ENCODE measurements at places on chromosomes 1 and 21.
A peak's percentile ranks its signal among the peaks of the same experiment; 100 is the strongest.

- DNase-seq: no peak
Measured at GRCh38 chr1:192475970-192476369, 99.6 kb upstream of the RGS1 start.

DNA sequence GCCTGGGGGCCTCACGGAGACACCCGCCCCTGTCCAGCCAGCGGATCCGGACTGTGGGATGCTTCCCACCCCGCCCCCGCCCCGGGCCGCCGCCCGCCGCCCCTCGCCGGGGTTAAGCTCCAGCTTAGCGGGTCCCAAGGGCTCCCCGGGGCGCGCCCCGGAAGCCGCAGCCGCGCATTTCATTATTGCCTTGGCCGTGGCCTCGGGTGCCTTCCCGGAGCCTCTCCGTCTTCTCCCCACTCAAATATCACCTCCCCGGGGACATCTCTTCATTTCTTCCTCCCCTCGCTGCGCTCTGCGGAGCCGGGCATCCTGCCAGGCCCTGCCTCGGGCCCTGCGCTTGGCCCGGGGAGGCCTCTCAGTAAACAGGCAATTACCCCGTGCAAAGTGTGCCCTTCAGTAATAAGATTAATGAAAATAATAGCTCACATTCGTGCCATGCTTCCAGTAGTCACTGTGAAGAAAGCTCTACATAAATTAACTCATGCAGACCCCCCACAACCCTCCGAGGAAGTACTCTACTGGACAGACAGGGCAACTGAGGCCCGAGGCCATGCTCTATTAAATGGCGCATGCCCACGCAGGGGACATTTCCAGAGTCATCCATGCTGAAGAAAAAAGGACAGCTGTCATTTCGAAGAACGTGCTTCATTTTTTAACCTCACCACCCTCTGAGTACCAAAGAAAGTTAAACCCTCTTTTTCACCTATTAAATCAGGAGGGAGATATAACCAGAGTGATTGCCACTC is 49.9 kb upstream of the LAPTM5 start:
- no peak for DNase-seq

DNA sequence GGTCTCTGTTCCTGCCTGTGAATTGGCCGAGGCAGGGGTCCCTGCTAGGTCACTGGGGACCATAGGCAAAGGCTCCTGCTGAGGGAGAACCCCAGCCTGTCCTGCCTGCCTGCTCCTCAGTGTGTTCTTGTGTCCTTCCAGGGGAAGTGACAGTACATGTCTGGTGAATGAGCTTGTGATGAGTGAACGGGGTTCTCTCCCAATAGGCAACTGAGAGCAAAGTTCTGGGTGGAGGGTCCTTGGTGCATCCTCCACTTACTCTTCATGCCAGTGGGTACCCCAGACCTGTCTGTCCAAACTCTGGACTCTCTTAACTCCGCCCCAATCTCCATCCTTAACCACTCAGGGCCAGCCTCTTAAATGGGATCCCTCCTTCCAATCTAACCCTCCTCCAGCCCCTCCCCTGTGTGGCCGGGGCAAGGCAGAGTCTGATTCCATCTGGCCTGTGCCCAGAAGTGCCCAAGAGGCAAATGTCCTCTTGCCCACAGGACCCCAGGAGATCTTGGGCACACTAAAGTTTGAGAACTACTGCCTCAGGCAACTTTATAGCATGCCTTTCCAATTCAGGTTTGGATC is 2.0 kb downstream of the XKR8 start:
- DNase-seq: no peak

DNA sequence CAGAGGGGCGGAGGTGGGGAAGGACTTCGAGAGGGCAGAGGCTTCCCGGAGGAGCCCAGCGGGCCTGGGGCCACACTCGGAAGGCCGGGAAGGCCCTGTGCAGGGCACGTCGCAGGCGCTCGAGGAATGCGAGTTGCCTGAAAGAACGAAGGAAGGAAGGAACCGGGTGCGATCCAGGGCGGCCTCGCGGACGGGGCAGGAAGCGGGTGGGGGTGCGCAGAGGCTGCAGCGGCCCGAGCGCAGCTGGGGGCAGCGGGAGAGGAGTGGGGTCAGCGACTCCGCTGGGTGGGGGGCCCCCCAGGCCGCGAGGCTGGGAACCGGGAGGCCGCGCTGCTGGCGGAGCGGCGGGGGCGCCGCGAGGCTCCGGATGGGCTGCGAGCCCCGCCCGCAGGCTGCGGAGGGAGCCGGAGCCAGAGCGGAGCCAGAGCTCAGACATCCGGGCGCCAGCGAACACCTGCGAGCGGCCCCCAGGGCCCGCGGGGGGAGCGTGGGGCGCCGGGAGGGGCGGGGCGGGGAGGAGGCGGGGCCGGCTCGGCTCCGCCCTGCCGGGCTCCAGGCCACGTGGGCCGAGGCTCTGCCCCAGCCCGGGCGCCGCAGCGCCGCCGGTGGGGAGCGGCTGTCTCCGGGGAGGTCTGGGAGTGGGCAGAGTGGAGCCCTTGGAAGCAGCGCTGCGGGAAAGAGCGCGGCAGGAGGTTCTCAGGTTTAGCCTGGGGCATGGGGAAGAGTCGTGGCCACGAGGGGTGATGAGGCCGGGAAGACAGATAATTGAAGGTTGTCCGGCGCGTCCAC is 4.6 kb downstream of the ID3 start:
- peak; percentile 85 for DNase-seq

DNA sequence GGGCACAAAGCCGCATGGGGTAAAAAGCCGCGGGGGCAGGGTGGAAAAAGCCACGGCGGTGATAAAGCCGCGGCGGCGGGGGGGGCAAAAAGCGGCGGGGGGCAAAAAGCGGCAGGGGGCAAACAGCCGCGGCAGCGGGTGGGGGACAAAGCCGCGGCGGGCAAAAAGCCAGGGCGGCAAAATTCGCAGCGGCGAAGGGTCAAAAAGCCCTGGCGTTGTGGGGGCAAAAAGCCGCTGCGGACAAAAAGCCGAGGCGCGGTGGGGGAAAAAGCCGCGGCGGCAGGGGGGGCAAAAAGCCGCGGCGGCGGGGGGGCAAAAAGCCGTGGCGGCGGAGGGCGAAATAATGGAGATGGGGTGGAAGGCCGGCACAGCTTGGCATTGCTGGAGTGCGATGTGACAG is 3902.9 kb downstream of the SRGAP2C start:
- no peak for DNase-seq

- DNase-seq: no peak
Measured at GRCh38 chr1:119340861-119341261, 27.7 kb upstream of the HAO2 start.

DNA sequence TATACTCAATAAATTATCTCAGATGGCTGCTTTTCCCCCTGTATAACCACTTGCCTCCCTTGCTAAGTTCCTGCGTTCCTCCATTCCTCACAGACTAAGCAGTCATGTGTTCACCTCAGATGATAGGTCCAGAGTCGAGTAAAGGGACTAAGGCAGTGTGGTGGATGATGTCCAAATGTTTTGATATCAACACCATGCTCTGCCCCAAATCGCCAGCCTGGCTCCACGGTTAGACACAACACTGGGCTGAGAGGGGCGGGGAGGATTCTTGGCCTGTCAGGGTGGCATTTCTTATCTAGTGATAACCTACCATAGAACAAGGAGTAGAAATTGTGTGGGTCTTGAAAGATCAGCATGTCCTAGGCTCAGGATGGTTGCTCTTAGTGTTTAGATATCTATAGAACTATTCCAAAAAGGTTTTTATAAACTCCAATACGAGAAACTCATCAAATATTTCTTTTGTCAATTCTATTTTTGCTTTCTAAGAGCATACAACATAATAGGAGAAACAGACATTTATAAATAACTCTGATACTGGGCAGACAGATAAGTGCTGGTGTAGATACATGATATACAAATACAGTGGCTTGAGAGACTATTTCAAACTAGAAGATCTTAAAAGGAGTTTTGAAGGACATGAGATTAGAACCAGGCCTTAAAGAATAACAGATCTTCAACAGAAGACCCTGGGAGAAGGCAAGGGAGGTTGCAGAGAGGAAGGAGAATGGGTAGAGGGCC is 21.5 kb downstream of the GJA5 start:
- DNase-seq: no peak

- no peak for DNase-seq
Measured at GRCh38 chr1:107016376-107016978, 40.0 kb upstream of the PRMT6 start.

- DNase-seq: peak; percentile 30
Measured at GRCh38 chr1:155977690-155978324, 540 bp downstream of the ARHGEF2 start.

GRCh38 chr1:43982241-43982640 is 3.2 kb downstream of the B4GALT2 start:
- no peak for DNase-seq
